Omental fat pad (tissue), 4 donors: ENCODE measurements at places on chromosomes 3 and 15. TPM values are rescaled to one million over a fixed set of nuclear protein-coding genes. Genes with fewer than 3 reads are reported as not detected.

GRCh38 chr15:85988741-85989140 is 90.9 kb upstream of the AGBL1 start:
- no peak for DNase-seq

DNA sequence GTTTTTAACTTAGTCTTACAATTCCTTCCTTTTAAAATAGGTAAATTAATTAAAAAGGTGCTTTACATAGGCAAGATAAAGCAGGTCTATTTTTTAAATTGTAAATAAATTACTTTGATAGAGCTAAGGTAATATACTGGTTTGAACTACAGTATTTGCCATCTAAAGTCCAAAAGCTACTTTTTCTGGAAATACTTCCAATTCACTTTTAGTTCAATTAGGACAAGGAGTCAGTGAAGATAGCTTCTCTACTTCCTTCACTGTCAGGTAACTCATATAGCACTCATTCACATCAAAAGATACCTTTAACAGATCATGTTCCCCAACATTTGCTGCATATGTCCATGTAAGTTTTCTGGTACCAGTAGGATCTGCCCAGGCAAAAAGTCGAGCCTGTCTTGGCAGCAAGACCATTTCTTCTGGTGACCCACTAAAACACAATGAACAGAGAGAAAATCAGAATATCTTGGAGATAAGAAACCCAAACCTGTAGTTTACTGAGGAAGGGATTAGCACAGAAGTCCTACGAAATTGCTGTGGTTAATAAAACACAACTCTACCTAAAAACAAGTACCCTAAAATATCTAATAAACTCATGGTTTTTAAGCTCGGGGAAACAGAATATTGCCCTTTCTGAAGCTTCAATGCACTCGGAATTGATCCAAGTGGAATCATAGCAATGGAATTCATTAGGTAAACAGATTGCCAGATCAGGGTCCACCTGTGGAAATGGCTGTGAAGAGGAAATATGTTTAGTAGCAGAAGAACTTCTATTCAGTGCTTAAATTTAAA is 153.1 kb downstream of the VPS13C start:
- DNase-seq = no peak

GRCh38 chr15:32723171-32723948 is 5.6 kb downstream of the GREM1 start:
- DNase-seq = no peak

DNA sequence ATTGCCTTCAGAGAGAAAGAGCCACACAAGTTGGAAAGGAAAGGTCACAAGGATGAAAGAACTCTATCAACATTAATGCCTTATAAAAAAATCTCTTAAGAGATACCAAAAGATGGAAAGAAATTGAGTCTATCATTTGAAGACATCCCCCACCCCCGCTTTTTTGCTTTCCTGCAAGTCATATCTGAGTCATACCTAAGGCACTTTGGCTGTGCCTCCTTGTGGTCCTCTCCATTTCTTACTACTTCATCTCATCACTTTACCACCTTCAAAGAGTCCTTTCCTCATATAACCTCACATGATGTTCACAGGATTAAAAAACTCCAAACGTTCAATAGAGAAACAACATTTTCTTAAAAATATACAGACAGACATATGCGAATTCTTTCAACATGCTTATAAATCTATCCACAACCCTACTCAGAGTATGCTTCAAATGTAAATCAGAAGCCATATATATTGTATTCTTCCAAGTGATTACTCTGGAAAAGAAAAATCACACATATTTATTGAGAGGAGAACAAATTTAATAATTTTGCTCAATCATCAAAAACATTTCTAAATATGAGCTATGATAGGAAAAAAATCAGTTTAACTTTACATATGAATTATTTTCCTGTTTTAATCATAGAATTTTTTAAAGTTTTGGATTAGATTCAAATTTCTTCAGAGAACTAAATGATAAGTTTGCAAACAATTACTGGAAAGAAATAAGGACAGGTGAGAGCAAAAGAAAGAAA is 1003.9 kb upstream of the CFAP20DC start:
- no peak for DNase-seq

GRCh38 chr3:33941804-33942203 is 143.4 kb downstream of the PDCD6IP start:
- DNase-seq = no peak

DNA sequence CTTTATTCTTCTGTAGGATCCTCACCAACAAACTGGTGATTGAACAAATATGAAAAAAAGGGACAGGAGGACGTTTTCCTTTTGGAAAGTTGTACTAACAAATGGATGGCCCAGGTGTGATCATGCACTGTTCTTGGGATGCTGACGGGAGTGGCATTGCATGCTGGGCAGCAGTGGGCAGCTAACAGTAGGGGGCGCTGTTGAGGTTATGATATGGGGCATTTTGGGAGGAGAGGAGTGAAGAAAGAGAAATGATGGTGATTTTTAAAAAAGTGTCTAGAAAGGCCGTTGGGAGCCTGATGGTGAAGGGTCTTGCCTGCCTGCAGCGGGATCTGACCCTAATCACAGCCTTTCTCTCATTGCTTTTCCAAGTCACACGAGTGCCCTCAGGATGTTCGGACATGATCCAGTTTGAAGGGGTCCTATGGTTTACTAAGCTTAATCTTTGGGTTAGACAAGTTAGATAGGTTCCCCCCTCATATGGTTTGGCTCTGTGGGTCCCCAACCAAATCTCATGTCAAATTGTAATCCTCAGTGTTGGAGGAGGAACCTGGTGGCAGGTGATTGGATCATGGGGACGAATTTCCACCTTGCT is 46.2 kb upstream of the PRTG start:
- DNase-seq = no peak

DNA sequence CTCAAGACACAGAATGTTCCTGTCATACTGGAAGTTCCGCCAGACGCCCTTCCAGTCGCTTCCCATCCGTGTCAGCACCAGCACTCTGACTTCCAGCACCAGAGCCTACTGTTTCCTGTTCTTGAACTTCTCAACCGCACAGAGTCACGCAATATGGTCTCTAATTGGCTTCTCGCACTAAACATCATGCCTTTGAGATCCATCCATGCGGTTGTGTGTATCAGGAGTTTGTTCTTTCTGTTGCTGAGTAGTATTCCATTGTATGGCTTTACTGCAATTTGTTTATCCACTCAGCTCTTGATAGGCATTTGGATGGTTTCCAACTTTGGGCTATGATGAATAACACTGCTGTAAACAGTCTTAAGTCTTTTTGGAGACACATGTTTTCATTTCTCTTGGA is 112.1 kb downstream of the LRRK1 start:
- DNase-seq = no peak

DNA sequence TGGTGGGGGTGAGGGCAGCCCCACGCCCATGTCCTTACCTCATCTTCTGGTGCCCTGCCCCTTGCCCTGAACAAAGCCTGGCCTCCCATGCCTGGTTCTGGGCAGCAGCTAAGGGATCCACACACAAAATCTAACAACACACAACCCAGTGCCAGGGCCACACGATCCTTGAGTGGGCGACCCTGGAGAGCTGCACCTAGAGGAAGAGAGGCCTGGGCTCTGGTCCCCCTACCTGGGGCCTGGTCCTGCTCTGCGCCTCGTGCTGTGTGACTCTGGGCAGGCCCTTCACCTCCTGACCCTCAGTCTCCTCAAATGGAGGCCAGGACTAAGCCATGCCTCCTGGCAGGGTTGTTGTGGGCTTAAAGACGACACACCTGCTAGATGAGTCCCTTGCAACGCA is 20.0 kb upstream of the C3orf22 start:
- no peak for DNase-seq

Gene CKMT1A
- 1.1 TPM for total RNA-seq

Gene TMC3
- not detected for total RNA-seq
